ENCODE measurements at places on chromosomes 11 and 22.
A peak's percentile ranks its signal among the peaks of the same experiment; 100 is the strongest.

DNA sequence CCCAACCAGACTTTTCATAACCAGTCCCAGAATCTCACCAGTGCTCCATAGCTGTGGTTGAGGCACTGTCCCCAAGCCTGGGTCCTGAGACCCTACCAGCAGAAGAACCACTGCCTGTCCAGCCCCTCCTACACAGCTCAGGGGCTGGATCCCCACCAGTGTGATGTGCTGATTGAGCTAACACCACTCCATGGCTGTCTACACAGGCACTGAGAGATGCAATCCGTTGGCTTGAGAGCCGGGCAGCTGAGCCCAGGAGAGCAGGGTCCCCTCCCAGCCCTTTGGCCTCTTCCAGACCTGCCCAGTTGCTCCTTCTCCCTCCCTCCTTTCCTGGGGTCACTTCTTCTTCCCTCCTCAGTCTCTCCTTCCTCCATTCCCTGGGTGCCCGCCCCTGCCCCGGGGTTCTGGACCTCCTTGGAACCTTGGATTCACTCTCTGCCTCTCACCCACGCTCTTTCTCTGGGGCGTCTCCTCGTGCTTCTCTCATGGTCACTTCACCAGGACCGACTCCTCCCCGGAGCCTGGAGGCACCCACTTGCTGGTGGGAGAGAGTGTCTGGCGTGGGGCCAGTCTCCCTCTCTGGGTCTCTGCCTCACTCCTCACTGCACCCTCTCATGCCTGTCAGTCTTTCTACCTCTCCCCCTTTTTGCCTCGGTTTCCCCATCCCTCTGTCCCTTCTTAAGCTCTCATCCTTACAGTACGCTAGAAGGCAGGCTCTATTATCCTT is 706 bp upstream of the SCYL1 start:
- no peak for DNase-seq

- DNase-seq, result no peak
These were observed 58.6 kb upstream of the MPEG1 start for GRCh38 chr11:59271247-59271755.

DNA sequence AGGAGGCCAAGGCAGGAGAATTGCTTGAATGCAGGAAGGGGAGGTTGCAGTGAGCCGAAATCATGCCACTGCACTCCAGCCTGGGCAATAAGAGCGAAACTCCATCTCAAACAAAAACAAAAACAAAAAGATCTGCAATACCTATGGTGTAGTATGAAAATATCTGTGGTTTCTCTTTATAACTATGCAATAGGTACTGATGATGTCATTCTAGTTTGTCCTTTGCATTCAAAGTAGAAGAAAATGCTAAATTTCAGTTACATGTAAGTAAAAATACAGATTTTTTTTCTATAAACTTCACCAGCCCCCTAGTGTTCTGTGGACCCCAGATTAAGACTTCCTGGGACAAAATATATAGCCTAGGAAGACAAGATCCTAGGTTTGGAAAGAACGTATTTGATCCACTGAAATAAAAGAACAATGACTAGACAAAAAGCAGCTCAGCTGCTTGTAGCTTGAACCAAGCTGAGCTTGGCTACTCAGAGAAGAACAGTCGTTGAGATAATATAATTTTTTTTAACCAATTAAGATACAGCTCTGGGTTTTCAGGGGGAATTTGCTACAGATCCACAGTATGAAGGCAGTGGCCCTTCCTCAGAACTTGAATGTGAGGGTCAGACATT is 2.8 kb upstream of the HBE1 start:
- no peak for DNase-seq

GRCh38 chr11:116909245-116909644 is 71.8 kb upstream of the APOA1 start:
- no peak for DNase-seq

DNA sequence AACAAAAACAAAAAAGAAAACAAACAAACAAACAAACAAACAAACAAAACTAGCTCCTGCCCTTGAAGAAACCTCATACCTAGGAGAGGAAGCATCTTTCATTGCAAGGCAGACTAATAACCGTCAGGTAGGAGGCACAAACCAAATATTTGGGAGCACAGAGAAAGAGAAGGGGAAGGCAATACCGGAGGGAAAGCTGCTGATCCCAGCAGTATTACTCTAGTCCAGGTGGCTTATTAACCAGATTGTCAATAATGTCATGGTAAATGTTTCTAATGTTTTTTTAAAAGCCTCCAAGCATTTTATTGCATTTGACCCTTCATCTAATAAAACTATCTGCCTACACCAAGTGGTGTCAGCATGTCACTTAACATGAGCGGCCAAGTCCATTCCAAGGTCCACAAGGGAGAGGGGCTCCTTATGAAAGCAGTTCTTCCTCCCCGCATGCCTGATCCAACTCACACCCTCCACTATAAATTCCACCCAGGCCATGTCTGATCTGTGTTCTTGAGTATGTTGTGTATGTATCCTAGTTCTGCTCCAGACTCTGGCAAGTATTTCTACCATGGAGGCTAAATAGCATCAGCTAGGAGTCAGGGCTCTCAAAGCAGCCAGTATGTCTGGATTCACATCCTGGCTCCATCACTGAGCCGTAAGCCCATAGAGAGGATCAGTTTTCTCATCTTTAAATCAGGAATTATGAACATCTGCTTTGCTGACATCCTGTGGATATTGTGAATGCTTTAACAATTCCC is 208.1 kb upstream of the TENM4 start:
- DNase-seq, result no peak

DNA sequence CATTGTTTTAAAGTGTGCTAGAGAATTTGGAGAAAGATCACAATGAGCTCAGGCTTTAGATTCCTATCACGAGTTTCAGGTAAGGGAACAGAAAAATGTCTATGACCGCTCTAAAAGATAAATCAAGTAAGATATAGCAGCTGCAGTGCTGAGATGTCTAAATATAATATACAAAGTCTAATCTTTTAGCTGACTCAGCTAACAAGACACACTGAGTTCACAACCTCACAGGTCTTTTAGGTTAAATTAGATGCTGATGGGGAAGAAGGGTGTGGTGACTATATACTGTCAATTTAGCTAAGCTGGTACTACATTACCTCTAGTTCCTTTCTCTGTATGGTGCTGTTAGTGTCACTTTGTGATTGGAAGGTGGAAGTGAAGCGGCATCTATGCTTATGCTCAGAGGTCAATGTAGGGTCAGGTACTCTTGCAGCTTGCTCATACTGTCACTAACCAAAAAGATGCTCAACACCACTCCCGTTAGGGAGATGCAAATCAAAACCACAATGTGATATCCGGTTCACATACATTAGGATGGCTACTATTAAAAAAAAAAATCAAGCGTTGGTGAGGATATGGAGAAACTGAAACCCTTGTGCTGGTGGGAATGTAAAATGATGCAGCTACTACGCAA is 283.5 kb downstream of the SWAP70 start:
- no peak for DNase-seq

DNA sequence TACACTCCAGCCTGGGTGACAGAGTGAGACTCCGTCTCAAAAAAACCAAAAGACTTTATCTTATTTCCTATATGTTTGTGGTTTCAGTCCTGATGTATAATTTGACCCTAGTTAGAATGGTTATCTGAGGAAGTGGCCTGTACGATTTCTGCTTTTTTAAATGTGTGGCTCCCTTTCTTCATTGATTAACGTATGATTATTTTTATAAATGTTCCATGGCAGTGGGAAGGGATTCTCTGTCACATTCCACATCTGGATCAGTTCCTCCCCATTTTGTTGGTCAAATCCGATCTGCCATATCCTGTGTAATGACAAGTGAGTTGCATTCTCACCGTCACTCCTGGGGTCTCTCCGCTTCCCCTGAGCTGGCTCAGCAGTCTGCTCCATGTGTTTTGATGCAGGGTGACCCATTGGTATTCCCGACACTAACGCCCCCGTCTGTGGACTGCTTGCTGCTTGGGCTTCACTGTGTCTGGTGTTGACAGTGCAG is 20.3 kb downstream of the NEAT1 start:
- DNase-seq, result peak; percentile 17
